GM18507 (cell line): ENCODE measurements at places on chromosomes 2 and 18.

DNA sequence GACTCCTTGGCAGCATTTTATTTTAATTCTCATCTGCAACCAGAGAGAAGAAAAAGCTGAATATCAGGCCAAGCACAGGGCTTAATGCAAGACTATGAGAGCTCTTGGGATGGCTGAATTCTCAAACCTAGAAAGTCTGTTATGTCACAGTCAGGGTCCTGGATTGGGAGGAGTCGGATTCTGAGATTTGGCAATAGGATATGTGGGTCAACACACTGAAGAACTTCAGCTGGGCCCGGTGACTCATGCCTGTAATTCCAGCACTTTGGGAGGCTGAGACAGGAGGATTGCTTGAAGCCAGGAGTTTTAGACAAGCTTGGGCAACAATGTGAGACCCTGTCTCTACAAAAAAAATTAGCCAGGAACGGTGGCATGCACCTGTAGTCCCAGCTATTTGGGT is 102.4 kb downstream of the COL3A1 start:
- DNase-seq, result no peak

DNA sequence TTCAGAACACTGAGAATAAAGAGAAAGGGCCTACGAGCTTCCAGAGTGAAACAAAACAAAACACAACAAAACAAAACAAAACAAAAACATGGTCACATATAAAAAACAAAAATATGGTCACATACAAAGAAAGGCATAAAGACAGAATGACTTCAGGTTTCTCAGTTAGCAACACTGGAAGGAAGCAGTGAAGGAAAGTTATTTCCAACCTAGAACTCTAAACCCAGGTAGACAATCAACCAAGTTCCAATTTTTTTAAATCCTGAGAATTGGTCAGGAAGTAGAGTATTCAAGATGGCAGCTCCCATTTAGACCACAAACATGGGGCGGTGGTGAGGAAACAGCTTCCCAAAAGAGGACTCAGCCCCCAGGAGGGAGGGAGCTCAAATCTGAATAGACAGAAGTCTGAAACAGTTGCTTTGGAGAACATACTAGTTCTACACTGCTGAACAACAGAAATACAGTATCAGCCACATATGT is 9.1 kb downstream of the DRC1 start:
- DNase-seq, result no peak

GRCh38 chr2:126244937-126245336 is 411.0 kb upstream of the GYPC start:
- no peak for DNase-seq

GRCh38 chr18:60943297-60943696 is 389.9 kb upstream of the CDH20 start:
- no peak for DNase-seq

DNA sequence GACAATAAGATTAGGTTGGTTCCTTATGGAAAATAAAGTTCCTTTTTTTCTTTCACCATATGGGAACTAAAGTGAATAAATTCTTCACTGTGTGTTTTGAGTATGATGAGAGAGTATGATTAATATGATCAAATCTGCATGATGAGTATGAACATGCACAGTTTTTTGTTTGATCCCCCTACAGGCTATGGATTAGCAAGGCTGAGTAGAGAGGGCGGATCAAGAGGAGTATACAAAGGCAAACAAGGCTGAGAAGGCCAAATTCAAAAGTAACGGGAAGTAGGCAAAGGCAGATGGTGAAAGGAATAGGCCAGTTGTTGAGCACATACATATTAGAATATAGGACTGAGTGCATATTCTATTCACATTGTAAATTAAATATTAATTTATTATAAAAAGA is 508.2 kb downstream of the LRRTM4 start:
- DNase-seq, result no peak

DNA sequence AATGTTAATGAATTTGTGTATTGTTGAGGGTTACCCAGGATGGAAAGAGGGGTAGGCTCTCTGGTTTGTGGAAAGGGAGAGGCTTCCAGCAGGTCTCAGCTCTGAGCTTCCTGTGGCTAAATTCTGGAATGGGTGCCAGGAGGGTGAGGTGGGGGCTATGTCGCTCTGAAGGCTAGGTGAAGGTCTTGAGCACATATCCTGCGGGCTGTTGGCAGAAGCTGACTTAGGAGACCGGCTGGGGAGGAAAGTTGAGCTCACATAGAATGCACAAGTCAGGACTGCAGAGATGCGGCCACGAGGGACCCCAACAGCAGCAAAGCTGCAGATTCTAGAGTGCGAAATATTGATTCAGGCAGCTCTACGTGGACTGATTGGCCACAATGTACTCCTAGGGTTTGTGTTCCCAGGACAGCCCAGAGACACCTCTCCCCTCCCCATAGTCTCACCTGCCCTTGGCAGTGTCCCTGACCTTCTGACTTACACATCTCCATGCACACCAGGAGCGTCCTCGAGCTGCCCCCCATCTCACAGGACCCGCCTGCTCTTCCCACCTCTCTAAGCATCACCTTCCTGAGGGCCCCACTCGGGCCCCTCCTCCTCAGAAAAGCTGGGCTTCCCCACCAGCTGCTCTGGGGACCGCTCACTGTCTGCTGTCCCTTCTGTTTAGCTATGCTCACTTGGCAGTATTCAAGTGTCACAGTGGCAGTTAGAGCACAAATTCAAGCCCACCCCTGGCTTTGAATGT is 72.6 kb downstream of the ALK start:
- DNase-seq, result no peak

GRCh38 chr2:167581961-167582574 is 665.3 kb downstream of the STK39 start:
- DNase-seq, result no peak

- no peak for DNase-seq
Observed at GRCh38 chr2:40373111-40373510, 78.8 kb downstream of the SLC8A1 start.

DNA sequence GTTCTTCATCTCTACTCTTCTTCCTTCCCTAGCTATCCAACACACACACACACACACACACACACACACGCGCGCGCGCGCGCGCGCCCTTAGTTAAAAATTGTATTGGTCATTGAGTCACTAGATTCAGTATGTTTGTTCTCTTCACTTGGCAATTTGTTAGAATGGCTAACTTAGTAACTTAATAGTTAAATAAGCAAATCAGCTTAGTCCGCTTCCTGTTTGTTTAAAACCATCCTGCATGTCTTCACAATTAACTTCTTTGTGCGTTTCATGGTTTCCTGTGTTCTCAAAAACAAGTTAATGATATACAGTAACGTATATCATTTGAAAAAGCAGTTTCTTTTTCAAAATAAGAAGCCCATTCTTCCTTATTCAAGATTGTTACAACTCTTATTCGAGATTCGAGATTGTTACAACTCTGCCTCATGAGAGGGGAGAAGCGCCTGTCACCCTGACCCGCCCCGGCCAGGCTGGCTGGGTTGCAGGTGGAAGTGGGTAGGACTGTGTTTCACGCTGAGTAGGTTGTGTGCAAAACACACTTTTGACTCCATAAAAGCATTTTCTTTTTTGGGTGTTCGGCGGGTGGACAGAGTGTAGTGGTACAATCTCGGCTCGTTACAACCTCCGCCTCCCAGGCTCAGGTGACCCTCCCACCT is 9.5 kb upstream of the CNNM3 start:
- DNase-seq, result peak; percentile 47

- DNase-seq, result no peak
Observed at GRCh38 chr2:230267059-230267458, 41.5 kb downstream of the SP140 start.

- no peak for DNase-seq
Observed at GRCh38 chr18:62739911-62740310, 24.6 kb downstream of the PHLPP1 start.

GRCh38 chr2:19178175-19178574 is 180.2 kb downstream of the OSR1 start:
- DNase-seq, result no peak
